GM13977 (cell line): ENCODE measurements at places on chromosomes 12 and 14.

GRCh38 chr12:42564996-42565395 is 24.6 kb downstream of the PRICKLE1 start:
- no peak for DNase-seq

GRCh38 chr12:106327309-106327869 is 24.9 kb downstream of the TCP11L2 start:
- no peak for DNase-seq

GRCh38 chr12:129871991-129872972 is 31.5 kb downstream of the TMEM132D start:
- DNase-seq: no peak

GRCh38 chr14:64721391-64721791 is 17.2 kb downstream of the PLEKHG3 start:
- DNase-seq: no peak

DNA sequence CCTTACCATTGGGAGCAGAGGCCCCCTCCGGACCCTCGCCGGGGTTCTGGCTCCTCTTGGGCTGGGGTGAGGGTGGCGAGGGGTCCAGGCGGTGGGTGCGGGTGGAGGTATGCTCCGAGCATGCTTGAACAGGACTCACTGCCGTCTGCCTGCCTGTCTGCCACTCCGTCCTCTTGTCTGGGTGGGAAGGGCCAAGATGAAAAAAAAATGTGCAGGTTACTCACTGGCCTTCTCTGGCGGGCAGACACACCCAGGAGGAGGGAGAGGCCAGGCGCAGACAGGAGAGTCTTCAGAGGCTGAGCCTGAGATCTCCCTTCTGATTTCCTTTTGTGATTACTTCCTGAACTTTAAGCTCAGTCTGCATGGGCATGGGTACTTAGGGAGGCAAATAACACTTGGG is 76.1 kb downstream of the STON2 start:
- no peak for DNase-seq
